Stimulated activated CD4-positive, alpha-beta T cell treated with anti-CD3 and anti-CD28 coated beads, Interleukin-1b, Interleukin-23, amount 100 ng/mL, for 1 hour (primary cell): ENCODE measurements at places on chromosomes 2 and 18.

- no peak for DNase-seq
Observed at GRCh38 chr2:182452456-182452990, 25.7 kb upstream of the PDE1A start.

DNA sequence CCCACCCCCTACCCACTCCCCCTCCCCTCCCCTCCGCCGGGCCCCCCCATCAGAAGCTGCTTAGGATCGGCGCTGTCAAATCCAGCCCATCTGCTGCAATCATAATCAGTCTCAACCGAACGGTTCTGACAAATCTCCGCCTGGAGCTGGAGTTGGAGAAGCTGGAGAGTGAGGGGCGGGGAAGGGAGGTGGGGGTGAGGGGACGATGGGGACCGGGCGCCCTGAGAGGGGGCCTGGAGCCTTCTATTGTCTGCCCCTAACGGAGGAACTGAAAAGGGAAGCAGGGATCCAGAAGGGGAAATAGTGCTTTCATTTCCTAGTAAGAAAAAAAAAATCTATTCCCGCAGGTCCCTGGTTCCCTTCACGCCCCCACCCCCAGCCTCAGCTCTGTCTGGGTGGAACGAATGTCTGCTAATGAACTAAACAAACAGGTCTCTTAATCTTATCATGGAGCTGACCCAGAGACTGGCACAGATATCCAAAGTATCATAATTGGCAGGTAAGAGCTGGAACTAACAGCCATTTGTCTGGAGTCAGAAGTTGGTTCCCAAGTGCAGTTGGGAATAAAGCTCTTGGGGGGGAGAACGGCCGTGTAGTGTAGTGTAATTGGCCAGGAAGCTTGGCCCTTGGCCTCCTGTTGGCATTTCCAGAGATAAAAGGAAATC lies 301.2 kb downstream of the NCKAP5 start:
- no peak for DNase-seq

GRCh38 chr2:57876313-57876712 lies 170.3 kb upstream of the VRK2 start:
- DNase-seq: no peak

- no peak for DNase-seq
Observed at GRCh38 chr2:96798733-96799622, 17.1 kb upstream of the CNNM3 start.

- DNase-seq: no peak
Observed at GRCh38 chr2:187654535-187654934, 100.3 kb upstream of the TFPI start.

- DNase-seq: no peak
Observed at GRCh38 chr18:11653521-11653920, 35.5 kb upstream of the GNAL start.
